Breast epithelium (tissue), 4 donors: ENCODE measurements at places on chromosomes 7 and 10.

DNA sequence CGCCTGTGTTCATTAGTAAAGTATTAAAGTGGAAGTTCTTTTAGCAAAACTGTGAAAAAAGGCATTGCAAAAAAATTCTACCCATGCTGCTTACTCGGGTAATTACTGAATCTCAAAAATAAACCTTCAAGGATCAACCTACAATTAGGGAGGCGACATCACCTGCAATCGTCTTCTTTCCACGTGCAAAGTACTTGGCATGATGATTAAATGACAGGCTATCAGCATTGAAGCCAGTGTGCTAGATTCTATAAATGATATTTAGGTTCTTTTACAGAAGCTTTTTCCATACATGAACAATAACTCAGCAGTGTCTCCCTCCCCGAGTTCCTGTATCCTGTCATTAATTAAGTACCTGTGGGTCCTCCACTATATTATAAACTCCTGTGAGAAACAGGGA lies 105.8 kb downstream of the SFMBT2 start:
- no peak for DNase-seq

DNA sequence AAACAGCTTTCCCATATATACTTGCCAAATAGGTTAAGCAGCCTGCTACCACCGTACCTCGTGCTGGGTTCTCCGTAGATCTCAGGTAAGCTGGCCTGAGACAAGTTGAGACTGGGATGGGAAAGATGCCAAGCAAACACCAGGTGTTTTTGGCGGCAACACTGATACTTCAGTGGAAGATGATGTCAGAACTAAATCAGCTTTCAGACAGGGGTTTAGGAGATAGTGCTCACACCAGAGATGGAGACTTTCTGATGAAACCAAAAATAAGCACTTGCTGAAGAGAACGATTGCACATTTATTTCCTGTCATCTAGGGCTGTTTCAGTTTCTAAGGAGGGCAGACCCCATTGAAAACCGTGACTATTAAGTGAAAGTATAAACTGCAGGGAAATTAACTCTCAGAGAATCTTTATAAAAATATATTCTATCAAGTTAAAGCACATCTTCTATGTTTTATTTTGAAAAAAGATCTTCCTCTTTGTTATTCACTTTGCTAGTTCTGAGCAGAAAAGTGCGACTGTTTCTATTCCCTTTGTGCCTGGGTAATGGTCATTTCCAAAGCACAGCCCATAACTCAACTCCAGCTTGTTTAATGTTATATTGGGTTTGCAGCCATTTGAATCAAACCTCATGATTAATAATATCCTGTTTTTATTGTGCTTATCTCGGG lies 149.9 kb downstream of the CPED1 start:
- no peak for DNase-seq

DNA sequence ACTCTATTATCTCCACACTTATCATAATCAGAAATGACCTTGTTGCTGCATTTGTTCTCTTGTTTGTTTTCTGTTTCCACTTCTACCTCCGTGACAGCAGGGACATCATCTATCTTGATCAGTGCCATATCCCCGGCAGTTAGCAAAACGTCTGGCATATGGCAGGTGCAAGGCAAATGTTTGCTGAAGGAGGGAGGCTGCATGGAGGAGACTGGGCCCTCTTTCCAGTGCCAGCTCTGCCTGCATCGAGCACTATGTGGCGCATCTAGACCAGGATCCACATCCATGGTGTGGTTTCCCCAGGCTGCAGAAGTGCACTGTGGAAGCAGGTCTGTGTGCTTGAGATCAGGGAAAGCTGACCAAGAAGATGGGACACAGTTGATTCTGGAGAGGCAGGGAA lies 181.2 kb downstream of the KCNMA1 start:
- DNase-seq, result no peak

DNA sequence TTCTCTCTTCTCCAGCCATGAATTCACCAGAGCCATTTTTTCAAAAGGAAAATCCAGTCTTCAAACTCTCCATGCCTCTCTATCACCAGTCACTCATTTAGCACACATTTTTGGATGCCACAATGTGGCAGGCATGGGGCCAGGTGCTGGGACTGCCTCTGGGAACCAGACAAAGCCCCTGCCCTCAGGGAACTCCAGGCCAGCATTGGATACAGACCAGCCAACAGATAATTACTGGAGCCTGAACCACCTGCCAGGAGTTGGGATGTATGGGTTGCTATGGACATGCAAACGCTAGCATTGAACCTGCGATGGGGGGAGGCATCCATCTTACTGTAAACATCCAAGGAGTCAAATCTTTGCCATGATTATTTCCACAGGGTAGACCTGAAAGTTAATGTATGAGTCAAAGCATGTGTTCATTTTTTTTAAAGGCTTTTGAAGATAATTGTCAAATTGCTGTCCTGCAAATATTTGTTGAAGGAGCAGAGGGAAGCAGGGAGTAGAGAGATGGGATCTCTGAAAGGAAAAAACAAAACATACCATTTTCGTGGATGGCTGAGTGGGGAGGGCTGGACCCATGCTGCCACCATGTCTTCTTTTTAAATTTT lies 43.2 kb downstream of the SRRM3 start:
- DNase-seq, result no peak
